ENCODE measurements at places on chromosomes 11 and 22.

DNA sequence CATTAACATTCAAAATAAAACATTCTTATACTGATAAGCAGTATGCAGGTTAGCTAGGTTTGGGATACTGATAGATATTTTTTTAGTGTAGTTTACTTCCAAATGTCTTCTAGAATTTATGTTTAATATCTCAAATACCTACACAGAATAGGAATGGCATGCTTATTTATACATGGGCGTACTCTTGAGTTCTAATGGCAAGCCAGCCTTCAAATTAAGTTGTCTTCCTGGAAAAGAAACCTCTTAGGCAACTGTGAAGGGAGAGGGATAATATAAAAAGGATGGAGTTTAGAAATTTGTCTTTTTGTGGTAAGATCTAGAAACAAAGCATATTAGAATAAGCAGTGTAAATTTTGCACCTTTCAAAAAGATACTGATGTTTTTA lies 65.4 kb downstream of the MTMR3 start:
- DNase-seq, result no peak

DNA sequence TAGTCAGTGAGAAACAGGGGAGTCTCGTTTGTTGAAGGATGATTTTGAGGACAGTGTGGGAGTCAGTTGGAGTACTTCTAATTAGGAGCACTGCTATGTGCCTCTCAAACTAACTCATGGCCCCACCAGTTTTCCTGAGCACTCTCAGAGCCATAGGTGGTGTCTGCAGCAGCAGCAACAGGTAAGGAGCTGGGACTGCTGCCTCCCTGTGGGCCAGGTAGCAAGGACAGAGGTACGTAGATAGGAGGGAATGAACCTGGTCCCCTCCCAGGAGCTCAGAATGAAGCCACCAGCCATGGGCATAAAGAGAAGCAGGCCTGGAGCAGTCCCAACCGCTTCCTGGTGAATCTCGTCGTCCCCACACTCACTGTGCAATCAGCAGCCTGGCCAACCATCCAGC lies 183.4 kb downstream of the BUD13 start:
- no peak for DNase-seq

DNA sequence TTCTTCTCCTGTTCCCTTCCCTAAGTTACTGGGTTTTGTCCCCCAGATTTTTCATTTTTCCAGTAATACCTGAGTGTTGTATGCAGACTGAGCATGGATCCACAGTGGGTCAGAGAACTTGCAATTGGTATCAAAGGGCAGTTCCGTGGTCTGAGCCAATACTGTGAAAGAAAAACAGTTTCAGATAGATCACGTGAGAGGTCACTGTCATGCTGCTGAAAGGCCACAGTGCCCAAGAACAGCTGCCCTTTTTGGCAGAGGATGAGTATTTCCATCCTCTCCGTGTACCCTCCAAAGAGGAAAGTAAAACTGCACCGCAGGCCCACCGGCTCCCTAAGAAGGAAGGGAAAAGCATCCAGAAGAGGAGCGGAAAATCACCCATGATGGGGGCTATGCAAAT lies 73.0 kb upstream of the TBCEL start:
- DNase-seq, result no peak

DNA sequence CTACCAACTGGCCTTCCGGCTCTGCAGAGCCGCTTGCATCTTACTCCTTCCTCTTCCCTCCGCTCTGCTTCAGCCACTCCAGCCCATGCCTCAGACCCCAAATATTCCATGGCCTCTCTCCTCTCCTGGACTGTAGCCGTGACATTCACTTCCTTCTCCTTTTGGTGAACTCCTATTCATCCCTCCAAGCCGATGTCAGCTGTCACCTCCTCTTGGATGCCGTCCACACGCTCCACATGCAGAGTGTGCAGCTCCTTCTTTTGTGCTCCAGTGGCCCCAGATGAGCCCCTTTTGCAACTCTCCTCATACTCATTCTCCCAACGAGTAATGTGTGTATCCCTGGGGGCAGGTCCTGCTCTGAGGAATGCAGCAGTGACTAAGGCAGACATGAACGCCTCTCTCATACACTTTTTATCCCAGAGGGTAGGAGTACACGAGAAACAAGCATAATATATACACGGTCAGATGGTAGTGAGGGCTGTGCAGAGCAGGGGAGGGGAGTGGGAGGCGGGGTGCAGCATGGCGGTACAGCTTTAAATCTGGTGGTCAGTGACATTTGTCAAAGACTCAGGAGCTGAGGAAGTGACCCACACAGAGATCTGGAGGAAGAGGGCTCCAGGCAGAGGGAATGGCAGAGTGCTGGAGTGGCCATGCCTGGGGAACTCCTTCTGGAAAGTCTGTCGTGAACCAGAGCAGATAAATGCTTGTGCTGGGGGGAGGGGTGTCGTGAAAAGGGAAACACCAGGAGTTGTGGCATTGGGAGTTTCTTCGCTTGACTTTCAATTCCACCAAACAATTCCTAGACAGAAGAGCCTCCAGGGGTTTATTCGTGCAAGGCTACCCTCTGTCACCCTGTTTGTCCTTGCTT lies 83.8 kb upstream of the ATXN10 start:
- no peak for DNase-seq
